ENCODE measurements at places on chromosomes 2 and 18.
A peak's percentile ranks its signal among the peaks of the same experiment; 100 is the strongest.

DNA sequence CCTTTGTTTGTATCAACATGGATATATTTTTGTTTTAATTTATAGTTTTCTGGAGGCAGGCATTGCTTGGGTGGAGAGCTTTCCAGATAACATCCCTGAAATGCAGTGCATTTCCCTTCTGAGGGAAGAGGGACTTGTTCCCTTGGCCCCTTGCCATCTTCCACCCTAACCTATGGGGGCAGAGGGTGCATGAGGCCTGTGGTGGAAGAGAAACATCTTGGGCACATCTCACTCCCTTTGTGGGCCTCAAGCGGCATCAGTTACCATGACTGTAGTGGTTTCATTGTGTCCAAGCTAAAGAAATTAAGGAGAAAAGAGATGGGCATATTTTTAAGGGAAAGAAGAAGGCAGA is 5.3 kb upstream of the RPL37A start:
- no peak for DNase-seq

- DNase-seq, result peak; percentile 74
These were observed 6.6 kb upstream of the OXER1 start for GRCh38 chr2:42770288-42771131.

DNA sequence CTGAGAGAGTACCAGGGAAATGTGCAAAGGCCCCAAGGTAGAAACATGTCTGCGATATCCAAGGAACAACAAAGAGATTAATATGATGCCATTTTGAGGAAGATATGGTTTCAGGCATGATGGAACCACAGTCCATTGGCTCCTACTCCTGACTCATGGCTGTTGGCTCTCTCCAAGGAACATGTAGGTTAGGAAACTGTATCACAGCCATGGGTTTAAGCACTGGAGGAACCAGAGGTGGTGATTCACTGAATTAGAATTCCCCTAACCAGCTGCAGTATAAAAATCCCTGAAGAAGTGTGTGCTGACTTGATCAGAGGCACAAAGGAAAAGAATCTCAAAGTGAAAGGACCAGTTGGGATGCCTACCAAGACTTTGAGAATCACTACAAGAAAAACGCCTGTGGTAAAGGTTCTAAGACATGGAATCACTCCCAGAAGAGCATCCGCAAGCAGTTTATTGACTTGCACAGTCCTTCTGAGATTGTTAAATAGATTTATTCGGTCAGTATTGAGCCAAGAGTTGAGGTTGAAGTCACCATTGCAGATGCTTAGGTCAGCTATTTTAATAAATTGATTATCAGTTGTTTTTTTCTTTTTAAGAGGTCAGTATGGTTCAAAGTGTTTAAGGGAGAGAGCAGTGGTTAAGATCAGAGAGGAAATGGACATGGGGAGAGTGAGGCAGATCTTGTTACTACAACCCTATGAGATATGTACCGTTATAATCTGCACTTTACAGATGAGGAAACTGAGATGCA is 110.7 kb upstream of the OTX1 start:
- peak; percentile 95 for DNase-seq

GRCh38 chr2:152569186-152569585 is 148.1 kb downstream of the PRPF40A start:
- DNase-seq, result no peak

GRCh38 chr18:63848159-63848558 is 39.3 kb upstream of the SERPINB2 start:
- peak; percentile 62 for DNase-seq

DNA sequence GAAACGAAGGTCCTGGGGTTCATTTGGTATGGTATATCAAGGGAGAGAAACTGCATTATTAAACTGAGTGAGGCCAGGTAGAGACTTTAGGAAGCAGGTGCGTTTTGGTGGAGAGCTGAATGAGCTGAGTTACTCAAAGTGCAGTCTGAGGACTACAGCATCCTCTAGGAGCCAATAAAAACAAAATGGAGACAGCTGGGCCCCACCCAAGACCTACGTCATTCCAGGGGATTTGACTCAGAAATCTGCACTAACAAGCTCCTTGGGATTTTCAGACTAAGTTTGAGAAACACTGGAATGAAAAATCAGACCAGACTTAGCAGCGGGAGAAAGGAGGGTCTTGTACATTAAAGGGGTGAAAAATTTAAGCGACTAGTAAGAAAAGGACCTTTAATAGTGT is 131.5 kb downstream of the UXS1 start:
- no peak for DNase-seq

GRCh38 chr18:57211412-57211750 is 64.5 kb downstream of the BOD1L2 start:
- DNase-seq, result no peak

- peak; percentile 68 for DNase-seq
These were observed 165.6 kb downstream of the MREG start for GRCh38 chr2:215847718-215848117.

DNA sequence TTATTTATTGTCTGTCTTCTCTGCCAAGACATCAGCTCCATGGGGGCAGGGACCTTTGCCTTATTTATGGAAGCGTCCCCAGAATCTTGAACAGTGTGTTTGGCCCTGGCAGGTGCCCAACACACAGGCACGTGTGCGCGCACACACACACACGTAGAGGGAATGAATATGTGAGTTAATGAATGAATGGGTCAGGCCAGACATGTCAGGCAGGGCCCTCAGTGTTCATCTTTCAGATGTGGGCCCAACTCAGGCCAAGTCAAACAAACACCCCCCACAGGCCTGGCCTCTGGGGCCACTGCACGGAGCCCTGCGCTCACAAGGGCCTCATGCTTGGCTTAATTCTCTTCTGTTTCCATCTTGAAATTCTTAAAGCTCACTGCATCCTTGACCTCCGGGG is 54.1 kb downstream of the DYSF start:
- no peak for DNase-seq

- DNase-seq, result no peak
These were observed 475.8 kb downstream of the TSN start for GRCh38 chr2:122231296-122231695.

GRCh38 chr2:40094451-40094850 is 315.4 kb upstream of the THUMPD2 start:
- DNase-seq, result no peak

- no peak for DNase-seq
These were observed 23.4 kb upstream of the RMP24 start for GRCh38 chr18:35949090-35949489.

DNA sequence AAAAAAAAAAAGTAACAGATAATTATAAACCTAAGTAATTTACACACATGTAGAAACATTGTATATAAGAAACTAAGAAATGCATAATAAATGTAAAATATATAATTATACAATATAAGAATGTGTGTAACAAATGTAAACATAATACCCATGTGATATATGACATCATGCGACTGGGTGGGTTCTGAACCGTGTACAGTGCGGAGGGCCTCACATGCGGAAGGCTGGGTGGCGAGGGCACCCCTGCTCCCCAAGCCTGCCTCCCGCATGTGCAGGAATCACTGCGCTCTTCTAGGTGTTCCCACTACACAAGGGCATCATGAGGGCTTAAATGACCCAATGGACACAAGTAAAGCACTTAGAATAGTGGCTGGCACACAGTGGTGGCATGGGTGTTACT is 2.0 kb downstream of the PTPN18 start:
- DNase-seq, result no peak

- peak; percentile 43 for DNase-seq
These were observed 40.8 kb downstream of the GTF3C3 start for GRCh38 chr2:196758474-196759377.

DNA sequence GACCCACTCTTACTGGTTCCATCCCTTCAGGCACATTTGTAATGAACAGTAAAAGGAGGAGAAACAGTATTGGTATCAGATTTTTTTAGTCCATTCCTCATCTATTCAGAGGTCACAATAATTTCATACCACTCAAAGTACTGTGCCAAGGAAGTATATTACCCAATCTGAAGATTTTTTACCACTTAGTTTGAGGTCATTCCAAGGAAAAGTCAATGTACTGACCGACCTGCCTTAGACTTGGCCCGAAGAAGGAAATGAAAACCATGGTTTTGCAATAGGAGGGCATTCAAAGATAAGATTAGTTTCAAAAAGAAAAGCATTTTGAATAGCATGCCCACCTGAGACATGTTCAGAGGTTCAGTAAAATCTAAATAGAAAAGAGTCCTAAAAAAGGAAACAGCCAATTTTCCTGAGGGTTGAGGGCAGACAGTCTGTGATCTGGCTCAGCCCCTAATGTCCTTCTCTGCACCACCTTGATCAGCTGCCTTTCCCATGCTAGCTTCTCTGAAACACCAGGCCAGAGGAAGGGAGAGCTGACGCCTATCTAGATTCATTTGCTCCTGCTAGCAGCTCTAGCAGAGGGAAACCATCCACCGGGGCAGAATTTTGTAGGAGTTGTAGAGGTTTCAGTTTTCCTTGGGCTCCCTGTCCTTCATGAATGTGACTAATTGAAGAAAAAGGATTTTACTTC is 107.3 kb upstream of the FZD5 start:
- no peak for DNase-seq

GRCh38 chr2:236160366-236161081 is 7.7 kb downstream of the GBX2 start:
- no peak for DNase-seq

- no peak for DNase-seq
These were observed 165.7 kb downstream of the LNPK start for GRCh38 chr2:175836361-175836760.

GRCh38 chr18:35771172-35771571 is 189.6 kb downstream of the GALNT1 start:
- no peak for DNase-seq

DNA sequence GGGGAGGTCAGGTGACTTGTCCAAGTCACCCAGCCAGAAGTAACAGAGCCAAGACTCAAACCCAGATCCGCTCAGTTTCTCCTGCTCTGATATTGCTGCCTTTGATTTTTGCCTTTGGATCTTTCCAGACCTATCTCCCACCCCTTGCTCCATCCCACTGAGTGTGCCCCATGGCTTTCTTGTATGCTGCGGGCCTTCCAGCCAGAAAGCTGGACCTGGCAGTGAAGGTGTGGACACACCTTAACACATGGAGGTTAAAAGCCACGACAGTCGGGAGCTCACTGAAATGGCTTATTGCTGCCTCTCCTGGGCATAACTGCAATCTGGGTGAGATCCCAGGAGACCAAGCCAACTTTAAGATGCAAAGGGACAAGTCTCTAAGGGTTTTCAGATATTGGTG is 86.7 kb downstream of the LONRF2 start:
- no peak for DNase-seq

DNA sequence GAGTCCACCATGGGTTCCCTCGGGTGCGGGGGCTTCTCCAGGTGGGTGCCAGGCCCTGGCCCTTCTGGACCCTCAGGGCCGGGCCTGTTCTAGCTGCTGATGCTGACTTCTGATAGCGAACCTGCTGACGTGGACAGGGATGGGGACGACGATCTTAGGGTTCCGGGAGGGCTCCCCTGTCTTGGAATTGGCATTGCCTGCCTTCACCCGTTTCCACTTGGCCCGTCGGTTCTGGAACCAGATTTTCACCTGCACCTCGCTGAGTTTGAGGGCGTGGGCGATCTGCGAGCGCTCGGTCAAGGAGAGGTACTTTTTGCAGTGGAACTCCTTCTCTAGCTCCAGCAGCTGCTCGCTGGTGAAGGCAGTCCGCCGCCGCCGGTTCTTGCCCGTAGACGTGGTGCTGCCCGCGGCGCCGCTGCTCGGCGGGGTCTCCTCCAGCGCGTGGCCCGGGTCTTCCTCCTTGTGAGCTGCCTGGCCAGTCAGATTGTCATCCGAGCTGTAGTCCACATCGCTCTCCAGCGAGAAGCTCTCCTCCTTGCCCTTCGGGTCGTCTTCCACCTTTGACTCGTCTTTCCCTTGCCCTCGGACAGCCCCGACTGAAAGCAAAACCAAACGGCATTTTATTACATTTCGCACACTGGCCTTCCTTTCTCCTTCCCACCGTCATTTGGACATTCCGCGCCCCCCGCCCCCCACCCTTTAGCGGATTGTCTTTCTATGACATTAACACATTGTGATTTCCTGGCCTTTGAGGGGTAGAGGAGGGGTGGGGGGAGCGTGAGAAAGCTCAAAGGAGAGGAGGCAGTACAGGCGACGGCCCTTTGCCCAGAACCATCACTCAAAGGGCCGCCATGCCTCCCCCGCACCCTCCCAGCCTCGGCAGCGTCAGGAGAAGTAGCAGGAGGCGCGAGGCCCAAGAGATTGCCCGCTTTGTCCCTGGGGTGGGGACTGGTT is 2.1 kb downstream of the GBX2 start:
- DNase-seq, result no peak

- DNase-seq, result no peak
These were observed 135.0 kb upstream of the ALKAL2 start for GRCh38 chr2:422676-423435.

- peak; percentile 60 for DNase-seq
These were observed 100.2 kb upstream of the FOSL2 start for GRCh38 chr2:28292491-28292890.
